Bronchial epithelial cell (primary cell): ENCODE measurements at places on chromosomes 2 and 18. TPM values are rescaled to one million over a fixed set of nuclear protein-coding genes. Genes with fewer than 3 reads are reported as not detected.

DNA sequence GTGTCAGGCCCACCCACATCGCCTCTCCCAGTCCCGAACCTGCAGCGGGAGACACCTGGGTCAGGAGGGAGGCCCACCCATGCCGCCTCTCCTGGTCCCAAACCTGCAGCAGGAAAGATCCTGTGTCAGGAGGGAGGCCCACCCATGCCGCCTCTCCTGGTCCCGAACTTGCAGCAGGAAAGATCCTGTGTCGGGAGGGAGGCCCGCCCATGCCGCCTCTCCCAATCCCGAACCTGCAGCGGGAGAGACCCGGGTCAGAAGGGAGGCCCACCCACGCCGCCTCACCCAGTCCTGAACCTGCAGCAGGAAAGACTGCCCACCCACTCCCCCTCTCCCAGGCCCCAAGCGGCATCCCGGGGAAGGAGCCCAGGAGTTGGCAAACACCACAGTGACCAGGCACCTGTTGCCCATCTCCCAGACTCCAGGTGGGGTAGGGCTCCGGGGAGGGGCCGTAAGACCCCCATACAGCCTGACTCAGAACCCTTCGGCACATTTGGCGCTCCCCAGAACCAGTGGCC lies 7.8 kb downstream of the SLC66A2 start:
- no peak for DNase-seq

DNA sequence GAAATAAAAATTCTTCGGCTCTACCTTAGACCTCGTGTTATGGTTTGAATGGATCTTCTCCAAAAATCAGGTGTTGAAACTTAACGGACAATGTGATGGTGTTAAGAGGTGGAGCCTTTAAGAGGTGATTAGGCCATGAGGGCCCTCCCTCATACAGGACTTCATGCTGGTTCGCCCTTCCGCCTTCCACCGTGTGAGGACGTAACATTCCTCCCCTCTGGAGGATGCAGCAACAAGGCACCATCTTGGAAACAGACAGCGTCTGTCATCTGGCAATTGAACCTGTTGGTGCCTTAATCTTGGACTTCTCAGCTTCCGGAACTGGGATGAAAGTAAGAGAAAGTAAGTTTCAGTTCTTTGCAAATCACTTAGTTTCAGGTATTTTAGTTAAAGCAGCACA lies 126.3 kb upstream of the SPRED2 start:
- no peak for DNase-seq

RAB17 gene
- 1.0 and 2.4 TPM in 2 replicates for total RNA-seq

DNA sequence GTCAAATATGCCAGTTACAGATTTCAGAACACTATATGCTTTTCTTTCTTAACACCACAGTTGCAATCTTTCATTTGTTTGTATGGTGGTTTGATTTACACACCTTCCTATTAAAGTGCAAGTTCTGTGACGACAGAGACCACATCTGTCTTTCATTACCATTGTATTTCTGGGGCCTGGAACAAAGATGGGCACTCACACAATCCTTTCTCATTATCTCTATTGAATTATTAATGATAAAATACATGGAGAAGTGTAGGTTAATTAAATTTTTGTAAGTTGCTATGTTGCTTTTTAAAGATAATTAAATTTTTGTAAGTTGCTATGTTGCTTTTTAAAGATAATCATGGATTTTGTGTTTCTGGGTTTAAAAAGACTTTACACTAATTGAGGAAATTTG lies 79.9 kb downstream of the KCTD18 start:
- no peak for DNase-seq

DNA sequence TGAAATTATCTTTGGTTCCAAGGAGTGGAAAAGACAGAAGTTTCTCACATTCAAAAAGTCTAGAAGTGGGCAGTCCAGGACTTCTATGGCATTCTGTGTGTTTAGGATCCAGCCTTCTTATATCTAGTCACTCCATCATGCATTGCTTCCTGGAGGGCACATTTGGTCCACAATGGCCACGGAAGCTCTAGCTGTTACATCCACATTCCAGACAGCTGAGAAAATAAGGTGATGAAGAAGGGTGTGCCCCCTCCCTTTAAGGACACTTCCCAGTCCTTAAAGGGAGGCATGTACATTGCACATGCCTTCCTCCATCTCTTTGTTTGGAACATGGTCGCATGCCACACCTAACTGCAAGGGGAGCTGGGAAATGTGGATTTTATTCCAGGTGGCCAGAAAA lies 59.9 kb upstream of the BZW1 start:
- peak; percentile 59 for DNase-seq

DNA sequence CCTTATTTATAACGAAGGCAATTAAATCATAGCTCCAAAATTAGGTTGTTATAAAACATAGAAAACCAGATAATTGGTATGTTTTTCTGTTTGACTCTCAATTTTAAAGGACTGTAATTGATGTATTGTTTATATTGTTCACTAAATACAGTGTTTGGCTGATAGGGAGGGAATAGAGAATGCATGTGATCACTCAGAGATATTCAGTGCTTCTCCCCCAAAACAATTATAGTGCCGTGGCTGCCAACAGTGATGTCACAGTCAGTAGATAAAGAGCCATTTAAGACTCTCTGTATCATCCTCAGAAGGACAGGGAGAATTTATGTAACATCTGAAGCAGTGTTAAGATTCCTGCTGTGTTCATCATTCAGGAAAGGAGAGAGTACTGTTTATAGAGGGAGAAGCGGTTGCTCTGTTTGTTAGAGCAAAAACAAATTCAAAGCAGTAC lies 69.6 kb downstream of the PHLPP1 start:
- DNase-seq: no peak

- DNase-seq: peak; percentile 45
These were observed 31.9 kb downstream of the SPAG16 start for GRCh38 chr2:213316001-213316735.

DNA sequence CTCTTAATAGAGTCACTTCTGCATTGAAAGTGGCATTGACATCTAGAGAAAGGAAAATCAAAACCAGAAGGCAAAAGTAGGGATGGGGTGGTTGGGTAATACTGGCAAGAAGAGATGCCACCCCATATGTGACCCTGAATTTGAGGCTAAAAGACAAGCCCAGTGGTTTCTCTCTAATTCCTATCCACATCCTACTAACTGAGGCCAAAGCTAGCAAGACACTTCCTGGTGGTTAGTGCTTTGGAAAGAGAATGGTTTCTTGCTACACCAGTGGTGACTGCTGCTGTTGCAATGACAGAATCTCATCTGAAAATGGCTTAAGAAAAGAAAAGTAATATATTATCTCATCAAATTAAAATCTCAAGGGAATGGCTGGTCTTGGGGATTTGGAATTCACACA lies 640.6 kb downstream of the EPHA4 start:
- no peak for DNase-seq

GRCh38 chr2:25032901-25033300 lies 9.0 kb upstream of the EFR3B start:
- no peak for DNase-seq
